ENCODE measurements at places on chromosomes 5 and 9.

DNA sequence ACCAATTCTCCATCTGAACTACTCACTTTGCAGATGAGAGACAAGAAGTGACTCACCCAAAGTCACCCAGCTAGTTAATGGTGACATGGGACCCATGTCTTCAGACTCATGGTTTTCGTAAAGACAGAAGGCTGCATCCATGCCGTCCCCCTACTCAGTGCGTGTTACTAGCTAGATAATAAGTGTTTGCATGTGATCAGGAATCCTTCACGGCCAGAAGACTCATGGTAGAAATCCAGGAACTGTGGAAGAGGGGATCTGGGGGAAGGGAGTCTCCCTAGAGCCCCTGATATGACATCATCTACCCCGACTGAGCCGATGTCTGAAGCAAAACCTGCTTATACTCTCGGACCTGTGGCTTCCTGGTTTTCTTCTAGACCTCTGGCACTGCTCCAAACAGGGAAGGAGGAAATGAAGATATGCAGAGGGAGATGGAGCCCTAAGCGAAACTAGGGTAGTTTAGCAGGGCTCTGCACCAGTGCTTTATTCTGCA lies 3.3 kb downstream of the RNF183 start:
- peak; percentile 27 for DNase-seq

- DNase-seq: no peak
Observed at GRCh38 chr5:37926732-37927131, 86.9 kb upstream of the GDNF start.

DNA sequence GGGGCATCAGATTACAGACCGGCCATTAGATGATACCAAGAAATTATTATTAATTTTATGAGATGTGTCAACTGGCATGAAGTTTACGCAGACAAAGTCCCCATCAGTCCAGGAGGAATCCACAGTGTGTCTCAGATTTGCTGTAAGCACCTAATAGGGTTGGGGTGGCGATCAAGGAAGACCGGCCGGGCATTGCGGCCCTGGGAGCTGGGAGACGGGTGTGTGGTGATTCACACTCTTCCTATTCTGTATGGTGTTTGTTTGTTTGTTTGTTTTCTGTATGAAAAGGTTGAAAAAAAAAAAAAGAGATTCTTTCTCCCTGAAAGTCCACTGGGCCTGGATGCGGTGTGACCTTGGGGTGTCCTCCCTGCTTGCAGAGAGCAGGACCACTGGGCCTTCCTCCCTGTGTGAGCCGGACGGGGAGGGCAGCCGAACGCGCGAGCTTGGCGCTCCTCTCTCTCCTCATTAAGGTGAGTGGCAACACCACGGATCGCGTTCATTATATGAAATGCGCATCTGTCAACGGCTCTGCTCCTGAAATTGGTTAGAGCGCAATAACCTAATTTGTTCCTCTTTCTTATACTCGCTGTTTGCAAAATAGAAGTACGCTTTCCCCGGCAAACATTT lies 15.1 kb downstream of the RASGEF1C start:
- no peak for DNase-seq

DNA sequence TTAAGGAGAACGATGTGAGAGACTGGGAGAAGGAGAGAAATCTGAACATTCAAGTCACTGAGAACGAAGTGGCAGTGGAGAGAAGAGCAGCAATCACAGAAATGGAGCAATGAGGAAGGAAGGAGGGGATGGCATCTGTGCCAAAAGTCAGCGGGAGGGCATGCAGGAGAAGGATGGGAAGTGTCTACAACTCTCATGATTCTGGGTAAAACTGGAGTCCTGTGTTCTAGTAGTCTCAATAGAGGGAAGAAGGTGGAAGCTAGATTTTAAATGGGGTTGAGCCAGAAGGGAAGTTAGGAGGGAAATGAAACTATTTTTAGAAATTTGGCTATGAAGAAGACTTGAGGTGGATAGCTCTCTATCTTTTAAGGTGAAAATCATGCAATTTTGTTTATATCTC lies 39.1 kb upstream of the SPATA31C2 start:
- no peak for DNase-seq

- DNase-seq: no peak
Observed at GRCh38 chr9:112496074-112496722, 9.6 kb downstream of the KIAA1958 start.

- DNase-seq: peak; percentile 34
Observed at GRCh38 chr9:34380511-34381315, 4.0 kb upstream of the MYORG start.

DNA sequence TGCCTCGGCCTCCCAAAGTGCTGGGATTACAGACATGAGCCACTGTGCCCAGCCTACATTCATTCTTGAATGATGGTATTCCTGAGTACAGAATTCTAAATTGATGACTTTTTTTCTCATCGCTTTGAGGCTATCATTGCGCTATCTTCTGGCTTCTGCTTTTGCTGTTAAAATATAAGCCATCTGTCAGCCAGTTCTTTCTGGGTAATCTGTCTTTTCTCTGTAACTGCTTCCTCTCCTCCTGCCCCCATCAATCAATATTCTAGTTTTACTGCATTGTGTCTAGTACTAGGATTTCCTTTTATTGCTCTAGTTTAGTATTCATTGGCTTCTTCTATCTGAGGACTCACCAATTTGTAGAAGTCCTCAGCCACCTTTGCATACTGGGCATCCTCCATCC lies 89.0 kb downstream of the PLPP1 start:
- no peak for DNase-seq

All from BE2C (cell line).